SK-N-DZ (cell line): ENCODE measurements at places on chromosomes 6 and 20.
A peak's percentile ranks its signal among the peaks of the same experiment; 100 is the strongest.

DNA sequence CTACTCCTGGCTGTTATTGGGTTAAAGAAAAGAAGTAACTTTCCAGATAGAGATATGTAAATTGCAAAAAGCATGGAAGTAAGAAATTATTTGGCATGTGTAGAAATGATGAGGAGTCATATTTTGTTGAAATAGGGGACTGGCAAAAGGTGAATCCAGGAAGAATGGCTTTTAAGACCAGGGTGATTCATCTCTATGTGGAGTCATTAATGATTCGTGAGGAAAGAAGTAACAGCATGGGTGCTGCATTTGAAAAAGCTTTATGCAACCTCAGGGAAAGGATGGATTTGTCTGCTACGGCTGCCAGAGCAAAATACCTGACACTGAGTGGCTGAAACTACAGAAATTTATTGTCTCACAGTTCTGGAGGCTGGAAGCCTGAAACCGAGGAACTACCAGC is 14.8 kb upstream of the SYNE1 start:
- no peak for DNase-seq

DNA sequence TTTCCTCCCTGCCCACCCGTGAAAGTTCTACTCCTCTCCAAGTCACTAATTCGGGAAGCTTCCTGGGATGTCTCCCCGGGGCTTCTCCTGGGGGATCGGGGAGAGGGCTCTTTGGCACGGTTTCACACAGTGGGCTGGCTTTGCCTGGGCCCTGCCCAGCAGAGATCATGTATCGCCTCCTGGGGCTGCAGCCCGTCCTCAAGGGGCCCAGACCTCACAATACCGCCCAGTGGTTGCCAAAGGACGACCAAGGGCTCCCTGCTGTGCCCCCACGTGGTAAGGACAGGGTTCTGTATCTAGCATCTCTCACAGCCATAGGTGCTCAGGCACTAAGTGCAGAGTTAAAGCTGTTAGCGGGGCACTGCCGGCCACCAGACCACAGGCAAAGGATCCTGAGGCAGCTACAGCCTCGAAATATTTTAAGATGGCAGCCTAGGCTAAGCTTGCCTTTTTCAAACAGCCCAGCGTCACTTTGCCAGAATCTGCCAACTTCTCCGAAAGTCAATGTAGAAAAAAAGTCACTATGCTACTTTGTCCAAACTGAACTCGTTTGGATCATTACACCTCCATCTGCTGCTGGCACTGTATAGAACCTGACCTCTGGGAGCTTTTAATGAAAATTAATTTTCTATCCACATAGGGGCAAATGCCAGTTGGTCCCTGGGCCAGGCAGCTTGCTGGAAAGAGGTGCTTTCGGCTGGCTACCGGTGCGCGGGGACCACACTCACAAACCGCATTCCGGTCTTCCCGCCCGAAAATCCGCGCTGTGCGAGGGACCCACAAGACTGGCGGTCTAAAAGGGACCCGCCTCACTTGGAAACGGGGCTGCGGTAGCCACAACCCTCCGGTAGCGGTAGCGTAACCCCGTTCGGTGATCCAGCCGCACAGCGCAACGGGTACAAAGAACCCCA is 1.3 kb upstream of the NNAT start:
- DNase-seq = peak; percentile 58

- DNase-seq = no peak
Measured at GRCh38 chr6:92617721-92618120, 801.6 kb downstream of the EPHA7 start.

DNA sequence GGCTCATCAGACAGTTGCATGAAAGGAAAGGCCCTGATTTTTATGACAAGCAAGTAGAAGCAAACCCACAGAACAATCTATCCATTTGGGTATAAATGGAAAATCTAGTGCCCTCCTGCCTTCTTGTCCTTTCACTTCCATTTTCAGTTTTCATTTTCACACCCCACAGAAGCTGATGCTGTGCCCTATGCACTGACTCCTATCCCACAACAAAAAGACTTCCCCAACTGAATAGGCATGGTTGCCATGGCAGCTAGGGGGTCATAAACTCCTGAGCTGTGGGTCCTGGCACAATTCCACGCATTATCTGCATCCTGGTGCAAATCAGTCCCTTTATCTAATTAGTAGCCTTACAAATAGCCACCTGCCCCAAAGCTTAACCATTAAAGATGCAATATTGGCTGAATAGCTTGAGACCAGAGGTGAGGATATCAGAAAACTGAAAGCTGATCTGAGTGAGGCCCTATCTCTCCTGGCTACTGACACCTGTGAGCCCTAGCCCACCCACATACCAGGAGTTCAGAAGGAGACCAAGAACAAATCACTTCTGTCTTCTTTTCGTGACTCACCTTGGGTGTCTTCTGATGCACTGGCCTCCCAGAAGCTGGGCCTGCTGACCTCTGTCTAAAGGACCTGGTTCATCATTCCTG is 34.9 kb upstream of the HEY2 start:
- DNase-seq = no peak

GRCh38 chr6:4281341-4282293 is 146.2 kb upstream of the ECI2 start:
- peak; percentile 3 for DNase-seq

- DNase-seq = peak; percentile 85
Measured at GRCh38 chr6:34514593-34515472, 41.3 kb downstream of the SPDEF start.

- peak; percentile 65 for DNase-seq
Measured at GRCh38 chr6:137095651-137096238, 51.0 kb upstream of the IL20RA start.
